ENCODE measurements at places on chromosomes 7 and 10.

DNA sequence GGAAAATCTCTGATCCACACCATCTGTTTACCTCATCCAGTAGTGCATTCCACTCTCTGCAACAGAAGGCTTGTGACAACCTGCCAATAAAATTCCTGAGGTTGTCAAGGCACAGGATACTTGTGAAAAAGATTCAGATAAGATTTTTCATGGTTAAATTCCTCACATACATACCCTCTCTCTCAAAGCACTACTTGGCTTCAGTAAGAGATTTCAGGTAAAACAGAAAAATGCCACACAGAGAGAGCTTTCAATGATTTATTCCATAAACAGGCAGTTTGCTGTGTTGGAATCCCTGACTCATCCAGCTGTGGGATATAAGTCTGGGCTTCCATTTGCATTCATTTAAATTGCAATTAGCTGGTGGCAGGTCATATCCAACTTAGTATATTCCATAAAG lies 99.7 kb upstream of the CAV2 start:
- no peak for DNase-seq

DNA sequence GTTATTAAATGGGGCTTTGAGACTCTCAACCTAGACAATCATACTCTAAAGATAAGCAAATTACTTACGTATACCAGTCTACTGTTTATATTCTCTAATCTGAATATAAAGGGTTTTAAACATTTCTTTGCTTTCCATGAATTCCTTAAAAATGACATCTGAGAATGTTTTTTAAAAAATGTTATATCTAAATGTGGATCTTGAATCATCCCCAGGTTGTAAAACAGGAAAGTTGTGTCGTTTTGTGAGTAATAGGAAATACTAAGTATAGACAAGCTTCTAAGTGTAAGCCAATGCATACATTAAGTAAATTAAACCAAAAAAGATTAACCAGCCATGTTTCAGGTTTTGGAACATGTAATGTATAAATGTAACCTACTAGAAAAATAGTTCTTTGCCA lies 26.8 kb downstream of the ADD3 start:
- no peak for DNase-seq

DNA sequence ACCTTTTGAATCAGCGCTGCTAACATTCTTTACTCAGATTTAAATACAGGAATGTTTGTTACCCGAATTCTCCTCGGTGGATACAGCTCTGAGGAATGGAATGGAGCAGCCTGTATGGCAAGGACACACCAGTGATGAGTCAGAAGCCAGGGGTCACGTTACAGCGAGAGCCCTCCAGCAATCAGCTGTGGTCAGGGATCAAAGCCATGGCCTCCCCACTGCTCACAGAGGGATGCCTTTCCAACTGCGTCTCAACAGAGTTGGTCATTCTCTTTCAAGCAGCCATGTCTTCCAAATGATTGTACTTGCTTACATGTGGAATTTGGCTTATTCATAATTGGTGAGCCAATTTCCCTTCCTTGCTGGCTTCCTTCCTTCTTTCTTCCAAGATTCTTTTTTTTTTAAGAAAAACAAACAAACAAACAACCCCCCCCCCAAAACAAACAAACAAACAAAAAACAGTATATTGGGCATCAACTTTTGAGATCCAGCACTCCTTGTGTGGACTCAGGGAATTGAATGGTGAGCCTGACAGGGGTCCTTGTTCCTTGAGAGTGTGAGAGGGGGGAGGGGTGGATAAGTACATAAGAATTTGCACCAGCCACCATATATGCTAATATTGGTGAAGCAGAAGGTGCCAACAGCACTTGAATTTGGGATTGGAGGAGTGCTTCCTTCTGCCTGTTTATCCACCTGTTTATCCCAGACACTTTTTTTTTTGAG lies 100.2 kb downstream of the ATXN7L1 start:
- DNase-seq, result no peak

DNA sequence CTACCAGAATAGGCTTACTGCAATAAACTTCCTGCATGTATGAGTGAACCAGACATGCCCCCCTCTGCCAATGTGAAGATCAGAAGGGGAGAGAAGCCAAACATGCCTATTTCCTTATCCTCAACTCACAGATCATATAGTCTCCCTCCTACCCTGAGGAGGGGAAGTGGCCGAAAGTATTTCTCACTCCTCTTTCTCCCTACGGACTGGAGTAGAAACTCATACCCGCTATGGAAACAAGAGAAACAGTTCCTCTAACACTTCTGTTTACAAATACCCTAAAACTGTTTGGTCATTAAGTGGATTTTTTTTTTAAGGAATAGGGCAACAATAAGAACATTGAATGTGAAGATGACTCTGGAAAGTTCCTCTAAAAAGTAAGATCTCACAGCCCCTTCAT lies 31.4 kb downstream of the CCNJ start:
- DNase-seq, result no peak

- DNase-seq, result no peak
Measured at GRCh38 chr10:56561336-56561735, 200.3 kb upstream of the ZWINT start.

DNA sequence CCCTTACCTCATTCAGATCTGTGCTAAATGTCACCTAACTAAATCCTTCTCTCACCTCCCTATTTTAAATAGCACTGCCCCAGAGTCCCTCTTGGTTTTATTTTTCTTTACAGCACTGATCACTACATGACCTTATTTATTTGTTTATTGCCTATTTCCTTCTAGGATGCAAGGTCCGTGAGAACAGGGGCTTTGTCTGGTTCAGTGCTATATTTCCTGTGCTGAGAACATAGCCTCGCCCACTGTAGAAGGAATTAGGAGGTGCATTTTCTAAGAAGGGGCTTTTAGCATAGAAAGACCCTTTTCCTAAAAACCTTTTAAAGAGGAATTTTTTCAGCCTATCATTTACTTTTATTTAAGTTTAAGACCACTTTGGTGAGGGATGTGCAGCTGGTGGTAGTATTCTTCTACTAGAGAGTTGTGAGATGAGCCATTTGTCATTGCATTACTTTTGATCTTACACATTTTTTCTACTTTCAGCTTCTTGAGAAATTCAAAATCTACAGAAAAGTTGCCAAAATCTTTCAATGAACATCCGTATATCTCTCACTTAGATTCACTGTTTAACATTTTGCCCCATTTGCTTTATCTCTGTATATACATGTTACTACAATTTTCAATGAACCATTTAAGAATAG lies 13.5 kb upstream of the PCGF5 start:
- no peak for DNase-seq

Data from activated CD8-positive, alpha-beta memory T cell treated with anti-CD3 and anti-CD28 coated beads for 24 hours (primary cell).